ENCODE measurements at places on chromosomes 5 and 9.

DNA sequence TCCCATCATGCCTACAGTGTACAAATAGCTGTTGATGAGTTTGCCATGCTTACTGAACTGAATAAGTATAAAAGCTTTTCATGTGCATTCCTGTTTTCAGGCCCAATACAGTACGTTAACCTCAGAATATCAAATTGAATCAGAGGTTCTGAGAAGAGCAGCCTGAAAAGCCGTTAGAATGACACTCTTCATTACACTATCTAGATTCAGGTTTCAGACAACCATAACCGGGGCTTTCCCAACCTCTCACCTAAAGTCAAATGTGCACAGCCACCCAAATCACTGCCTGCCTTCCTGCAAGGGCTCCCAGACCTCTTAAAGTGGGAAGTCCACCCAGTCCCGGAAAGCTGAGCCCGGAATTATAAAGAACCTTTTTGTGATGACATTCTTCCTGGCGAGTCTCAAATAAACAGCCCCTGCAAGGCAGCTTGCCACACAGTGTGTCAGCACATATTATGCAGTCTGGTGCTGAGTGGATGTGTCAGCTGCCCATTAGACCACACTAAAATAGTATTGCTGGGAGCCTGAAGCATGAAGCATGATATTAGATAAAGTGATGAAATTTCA lies 245.8 kb downstream of the TLE4 start:
- no peak for DNase-seq

- DNase-seq = no peak
These were observed 276.3 kb downstream of the EPB41L4A start for GRCh38 chr5:112142769-112143270.

DNA sequence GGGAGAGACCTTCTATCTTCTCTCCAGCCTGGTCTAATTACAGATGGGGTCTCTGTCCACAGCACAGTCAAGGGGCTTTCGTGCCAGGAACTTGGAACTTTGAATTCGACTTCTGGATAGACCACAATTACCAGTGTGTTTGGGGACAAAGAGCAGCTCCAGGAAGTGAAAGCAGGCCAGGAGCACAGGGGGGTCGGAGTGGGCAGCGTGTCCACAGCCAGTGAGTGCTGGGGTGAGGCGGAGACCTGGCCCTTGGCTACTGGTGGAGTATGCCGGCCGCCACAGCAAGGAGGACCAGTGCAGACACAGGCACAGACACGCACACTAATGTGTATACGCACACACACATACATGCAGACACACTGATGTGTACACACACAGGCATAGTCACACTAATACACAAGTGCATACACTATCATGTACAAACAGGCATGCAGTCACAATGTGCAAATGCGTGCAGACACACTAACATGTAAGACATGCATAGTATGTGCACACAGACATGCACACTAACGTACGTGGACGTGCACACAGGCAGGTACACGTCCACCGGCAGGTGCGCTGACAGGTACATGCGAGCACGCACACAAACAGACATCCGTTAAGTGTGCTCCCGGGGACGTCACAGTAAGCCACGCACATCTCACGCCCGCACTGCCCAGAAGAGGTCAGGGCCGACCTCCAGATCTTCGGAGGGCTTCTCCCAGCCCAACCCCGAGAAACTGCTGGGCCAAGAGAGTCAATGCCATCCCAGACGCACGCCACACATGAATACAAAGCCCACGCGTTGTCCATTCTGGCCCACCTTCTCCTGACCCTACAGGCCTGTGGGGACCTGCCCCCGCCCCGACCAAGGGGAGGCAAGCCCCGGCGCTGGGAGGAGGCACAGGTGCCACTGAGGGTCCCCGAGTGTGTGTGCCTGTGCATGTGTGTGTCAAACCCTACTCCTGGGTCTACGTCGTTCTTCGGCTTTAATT lies 46.5 kb downstream of the NKD2 start:
- DNase-seq = no peak

DNA sequence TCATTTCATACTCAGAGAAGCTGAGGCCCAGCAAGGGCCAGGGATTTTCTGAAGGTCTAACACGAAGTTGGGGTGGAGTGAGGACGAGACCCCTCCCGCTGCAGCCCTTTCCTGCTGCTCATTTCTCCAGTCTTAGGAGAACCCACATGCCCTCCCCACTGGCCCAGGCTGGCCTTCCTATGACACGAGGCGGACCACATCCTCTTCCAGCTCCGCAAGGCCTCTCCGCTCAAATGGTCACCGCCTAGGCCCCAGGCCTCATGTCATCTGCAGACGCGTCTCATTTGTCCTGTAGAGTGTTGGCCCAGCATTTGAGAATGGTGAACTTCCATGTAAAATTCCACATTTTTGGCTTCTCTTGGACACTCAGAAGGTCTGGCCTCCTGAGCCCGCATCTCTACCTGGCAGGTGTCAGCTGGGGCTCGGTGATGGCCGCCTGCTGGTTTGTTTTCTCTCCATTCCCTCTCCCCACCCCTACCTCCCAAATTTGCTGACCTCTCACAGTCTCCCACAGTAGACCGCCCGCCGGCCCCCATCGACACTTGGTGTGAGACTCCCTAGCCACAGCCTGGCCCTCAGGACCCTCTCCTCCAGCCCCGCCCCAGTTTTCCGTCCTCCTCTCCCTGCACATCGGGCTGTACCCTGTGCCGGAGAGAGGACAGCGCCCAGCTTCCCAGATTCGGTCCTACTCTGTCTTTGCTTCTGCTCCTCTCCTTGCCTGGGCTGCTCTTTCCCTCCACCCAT lies 51.7 kb downstream of the ERGIC1 start:
- DNase-seq = no peak

DNA sequence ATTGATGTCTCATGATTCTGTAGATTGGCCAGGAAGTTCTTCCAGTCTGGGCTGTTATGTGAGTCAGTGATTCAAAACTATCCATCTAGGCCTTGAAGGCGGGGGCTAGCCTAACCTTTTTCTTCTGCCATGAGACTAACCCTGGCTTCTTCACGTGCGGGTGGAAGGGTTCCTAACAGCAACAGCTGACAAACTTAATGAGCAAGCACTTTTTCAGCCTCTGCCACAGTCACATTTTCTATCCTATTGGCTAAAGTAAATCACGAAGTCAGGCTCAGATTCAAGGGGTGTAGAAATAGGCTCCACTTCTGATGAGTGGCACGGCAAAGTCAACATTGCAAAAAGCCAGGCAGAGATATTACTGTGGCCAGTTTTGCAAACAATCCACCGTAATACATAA lies 68.4 kb downstream of the STK32A start:
- no peak for DNase-seq

- DNase-seq = no peak
These were observed 28.5 kb downstream of the ESM1 start for GRCh38 chr5:54956922-54957321.

GRCh38 chr5:51380603-51381207 lies 2.5 kb upstream of the ISL1 start:
- DNase-seq = no peak

- DNase-seq = no peak
These were observed 164.9 kb downstream of the KDM4C start for GRCh38 chr9:6922680-6923079.

DNA sequence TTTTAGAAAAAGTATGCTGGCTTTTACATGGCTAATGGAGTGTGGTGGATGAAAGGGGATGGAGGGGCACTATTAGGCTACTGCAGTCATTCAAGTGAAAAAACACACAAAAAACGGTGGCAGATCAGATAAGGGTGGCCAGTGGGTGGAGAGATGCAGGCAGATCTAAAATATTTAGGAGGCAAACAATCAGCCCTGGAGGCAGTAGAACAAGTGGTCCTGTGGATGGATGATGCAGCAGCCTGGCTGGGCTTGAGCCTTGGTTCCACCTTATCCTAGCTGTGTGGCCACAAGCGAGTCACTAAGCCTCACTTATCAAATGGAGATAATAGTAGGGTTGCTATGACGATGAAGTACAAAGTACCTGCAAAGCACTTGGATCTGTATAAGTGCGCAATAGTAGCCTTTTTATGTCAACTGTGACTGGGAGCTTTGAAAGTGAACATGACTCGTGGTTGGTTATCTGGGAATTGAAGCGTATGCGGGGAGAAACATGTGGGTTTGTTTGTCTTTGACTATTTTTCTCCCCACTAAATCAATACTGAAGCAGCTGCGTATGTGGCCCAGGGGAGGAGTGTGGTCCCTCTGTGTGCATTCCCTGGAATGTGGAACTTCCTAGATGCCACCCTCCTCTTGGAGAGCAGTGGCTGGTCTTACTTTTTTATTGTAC lies 20.2 kb downstream of the NSG2 start:
- no peak for DNase-seq

DNA sequence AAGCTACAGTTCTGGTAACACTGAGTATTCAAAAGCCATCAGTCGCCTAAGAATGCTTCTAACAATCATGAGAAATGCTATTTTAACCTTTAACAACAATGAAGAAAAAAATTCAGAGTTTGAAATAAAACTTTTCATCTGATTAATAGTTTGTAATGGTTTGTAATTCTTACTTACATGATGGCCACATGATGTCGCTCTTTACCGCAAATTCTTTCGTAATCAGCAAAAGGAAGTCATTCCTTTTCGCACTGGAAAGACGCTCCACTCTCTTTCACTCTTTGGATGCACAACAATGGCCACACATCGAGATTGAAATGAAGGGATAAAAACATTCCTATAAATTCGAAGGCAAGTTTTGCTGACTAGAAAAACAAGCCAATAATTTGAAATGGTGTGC lies at the start of gene PCDHA7:
Gene PCDHA7, plus strand, starts transcription at position 277 of the 400 bp plus-strand sequence. Its CDS starts 115 bp downstream, at position 392.
- no peak for DNase-seq

DNA sequence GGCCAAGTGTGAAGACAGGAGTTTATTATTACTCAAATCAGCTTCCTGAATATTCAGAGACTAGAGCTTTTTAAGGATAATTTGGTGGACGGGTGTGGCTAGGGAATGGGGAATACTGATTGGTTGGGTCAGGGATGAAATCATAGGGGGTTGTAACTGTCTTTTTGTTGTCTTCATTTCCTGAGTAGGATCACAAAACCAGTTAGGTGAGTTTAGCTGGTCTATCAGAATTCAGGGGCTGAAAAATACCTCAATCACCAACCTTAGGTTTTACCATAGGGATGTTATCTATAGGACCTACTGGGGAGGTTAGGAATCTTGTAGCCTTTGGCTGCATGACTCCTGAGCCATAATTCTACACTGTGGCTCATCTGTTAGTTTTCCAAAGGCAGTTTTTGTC lies 235.8 kb downstream of the YTHDC2 start:
- no peak for DNase-seq

- no peak for DNase-seq
These were observed 35.1 kb downstream of the TDRD7 start for GRCh38 chr9:97447001-97447400.

- no peak for DNase-seq
These were observed 113.7 kb downstream of the KLHL3 start for GRCh38 chr5:137621861-137622823.

GRCh38 chr5:149540089-149540488 lies 11.2 kb downstream of the CSNK1A1 start:
- no peak for DNase-seq

GRCh38 chr5:69007163-69007562 lies 86.7 kb upstream of the SLC30A5 start:
- DNase-seq = no peak

DNA sequence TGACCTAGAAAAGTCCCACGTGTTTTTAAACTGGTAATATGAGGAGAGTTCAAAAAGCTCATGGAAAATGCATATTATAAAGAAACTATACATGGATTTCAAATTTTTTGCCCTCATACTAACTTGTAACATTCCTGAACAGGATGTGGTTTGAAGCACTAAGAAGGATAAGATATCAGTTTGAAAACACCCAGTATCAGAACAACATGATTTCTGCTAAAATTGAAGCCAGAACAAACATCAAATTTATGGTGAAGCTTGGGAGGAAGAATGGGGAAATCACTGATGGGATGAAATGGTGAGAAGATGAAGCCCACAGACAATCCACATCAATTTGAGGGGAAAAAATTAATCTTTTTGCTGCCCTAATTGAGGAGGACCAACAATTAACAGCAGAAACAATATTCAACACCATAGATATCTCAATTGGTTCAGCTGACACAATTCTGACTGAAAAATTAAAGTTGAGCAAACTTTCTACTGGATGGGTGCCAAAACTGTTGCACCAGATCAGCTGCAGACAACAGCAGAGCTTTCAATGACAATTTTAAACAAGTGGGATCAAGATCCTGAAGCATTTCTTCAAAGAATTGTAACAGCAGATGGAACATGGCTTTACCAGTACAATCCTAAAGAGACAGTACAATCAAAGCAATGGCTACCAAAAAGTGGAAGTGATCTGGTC lies 113.2 kb upstream of the SNX2 start:
- no peak for DNase-seq

GRCh38 chr9:19160085-19160484 lies 32.8 kb upstream of the PLIN2 start:
- no peak for DNase-seq

DNA sequence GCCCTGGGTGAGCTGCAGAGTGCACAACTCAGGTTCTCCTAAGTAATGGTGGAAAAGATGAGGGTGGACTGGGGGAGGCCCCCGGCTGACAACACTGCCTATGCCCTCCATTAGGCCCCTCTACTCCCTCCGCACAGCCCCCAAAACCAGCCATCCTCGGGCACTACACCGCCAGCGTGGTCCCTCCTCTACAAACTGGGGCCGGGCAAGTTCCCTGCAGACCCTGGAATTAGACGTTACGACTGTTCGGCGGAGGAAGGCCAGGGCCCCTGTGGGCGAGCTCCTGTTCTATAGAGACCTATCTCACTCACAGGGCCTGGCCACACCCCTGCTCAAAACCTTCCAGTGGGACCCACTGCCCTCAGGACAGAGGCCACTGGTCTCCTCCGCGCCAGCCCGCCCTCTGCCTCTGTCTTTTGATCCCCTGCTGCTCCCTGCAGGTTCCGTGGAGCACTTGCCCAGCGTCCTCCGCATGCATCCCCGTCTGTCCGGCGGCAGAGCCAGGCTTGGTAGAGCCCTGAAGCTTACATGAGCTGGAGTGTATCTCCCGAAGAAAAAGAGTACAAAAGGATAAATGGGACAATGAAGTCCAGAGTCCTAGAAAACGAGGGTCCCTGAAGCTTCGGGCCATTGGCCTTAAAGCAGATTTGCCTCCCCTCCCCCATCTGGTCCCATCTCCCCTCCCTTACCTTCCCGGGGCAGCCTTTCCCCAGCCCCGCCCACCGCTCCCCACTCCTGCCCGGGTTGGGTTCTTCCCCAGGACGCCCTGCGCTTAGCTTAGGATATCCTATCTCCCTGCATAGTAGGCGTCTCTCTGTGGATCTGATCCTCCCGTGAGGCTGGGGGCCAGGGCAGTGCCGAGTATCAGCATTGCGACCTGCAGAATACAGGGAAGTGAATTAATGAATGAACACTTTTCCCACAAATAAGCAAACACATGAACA lies 71.3 kb downstream of the HRH2 start:
- no peak for DNase-seq

GRCh38 chr5:23742701-23743100 lies 235.3 kb downstream of the PRDM9 start:
- DNase-seq = no peak

- DNase-seq = no peak
These were observed 152.5 kb upstream of the CLINT1 start for GRCh38 chr5:158011422-158011821.
